ENCODE measurements at places on chromosomes 5 and 9.

DNA sequence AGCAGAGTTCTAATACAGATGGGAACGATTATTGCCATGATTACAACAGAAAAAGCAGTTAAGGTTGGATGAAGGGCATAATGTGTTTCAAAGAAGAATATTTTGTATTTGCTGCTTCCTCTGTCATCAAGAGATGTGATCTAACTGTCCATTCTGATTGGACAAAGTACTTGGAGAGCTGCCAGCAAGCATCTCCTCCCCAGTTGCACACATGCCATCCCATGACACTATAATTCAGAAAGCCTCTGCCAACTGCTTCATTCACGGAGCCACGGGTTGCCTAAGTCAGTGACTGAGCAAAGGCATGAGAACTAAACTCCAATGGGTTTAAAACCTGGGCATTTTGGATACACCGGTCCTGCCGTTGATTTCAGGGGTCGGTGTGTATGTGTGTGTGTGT is 253.8 kb downstream of the CRB2 start:
- no peak for DNase-seq

- no peak for DNase-seq
These were observed at the start of gene PDE8B for GRCh38 chr5:77210091-77210963. Gene PDE8B (plus strand): TSS chr5:77210680. CDS start chr5:77210926, 246 bp downstream.

DNA sequence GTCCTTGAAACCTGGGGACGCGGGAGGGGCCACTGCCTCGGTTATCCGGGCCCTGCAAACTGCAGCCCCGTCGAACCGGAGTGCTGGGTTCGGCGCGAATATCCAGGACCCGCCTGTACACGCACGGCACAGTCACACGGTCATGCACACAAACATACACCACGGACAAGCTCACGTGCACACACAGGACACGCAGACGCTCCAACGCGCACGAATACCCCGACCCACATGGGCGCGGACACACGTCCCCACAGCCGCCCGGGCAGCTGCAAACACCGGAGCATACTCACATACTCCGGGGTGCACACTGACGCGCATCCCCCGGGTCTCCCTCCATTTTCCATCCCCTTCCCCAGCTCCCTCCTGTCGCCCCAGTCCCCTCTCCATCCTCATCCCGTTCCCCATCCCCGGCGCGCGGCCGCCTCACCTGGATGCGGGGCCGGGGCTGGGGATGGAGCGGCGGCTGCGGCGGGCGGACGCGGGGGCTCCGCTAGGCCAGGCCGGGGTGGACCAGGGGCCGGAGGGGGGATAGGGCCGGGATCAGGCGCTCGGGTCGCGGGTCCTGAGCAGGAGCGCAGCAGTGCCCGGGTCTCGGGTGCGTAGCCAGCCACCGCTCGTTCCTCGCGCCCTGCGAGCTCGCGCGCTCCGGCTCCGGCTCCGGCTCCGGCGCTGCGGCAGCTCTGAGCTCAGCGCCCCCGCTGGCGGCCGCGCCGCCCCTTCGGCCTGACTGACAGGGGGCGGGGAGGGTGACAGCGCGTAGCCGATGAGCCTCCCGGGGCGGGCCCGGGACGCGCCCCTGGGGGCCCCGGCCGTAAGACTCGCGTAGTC is at the start of the genes EIF4E1B and SNCB:
Gene EIF4E1B, plus strand, starts transcription at position 823 of the 828 bp plus-strand sequence. CDS start 12,113 bp downstream, outside the sequence.
Gene SNCB, minus strand, starts transcription at position 682 of the 828 bp plus-strand sequence. CDS start 880 bp downstream, outside the sequence.
- DNase-seq: no peak

- no peak for DNase-seq
These were observed 868 bp downstream of the KDM4C start for GRCh38 chr9:6758498-6759184.

DNA sequence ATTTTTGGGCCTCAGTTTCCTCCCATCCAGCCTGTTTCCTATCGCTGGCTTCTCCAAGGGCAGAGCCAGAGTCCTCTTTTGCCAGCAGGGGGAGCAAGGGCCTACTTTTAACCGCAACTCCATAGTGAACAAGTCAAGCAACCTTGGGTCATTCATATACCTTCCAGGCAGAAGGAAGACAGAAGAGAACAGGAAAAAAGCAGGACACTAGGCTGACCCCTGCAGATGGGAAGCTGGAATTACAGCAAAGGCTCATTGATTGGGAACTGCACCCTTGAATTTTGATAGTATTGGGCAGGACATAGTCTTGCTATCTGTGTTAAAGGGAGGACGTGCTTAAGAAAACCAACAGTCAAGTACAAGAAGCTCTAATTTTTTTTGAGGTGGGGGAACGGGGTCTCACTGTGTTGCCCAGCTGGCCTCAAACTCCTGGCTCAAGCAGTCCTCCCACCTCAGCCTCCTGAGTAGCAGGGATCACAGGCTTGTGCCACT is 30.1 kb downstream of the QRFP start:
- peak; percentile 80 for DNase-seq

DNA sequence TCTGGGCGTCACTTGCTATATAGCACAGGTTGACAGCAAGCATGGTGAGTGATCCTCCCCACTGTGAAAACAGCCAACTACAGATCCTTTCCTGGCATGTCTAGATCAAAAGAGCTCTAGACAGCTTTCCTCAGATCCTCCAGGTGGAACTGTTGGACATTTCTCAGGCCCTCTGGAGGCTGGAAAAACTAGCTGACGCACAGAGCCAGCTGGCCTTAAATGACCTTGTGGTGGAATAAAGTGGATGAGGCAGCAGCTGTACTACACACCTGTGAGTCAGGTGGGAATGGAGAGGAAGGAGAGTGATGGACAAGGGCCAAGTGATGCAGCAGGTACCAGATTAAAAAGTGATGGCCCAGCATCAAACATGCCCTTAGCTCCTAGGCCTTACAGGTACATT is 172.7 kb downstream of the TRIM32 start:
- no peak for DNase-seq

DNA sequence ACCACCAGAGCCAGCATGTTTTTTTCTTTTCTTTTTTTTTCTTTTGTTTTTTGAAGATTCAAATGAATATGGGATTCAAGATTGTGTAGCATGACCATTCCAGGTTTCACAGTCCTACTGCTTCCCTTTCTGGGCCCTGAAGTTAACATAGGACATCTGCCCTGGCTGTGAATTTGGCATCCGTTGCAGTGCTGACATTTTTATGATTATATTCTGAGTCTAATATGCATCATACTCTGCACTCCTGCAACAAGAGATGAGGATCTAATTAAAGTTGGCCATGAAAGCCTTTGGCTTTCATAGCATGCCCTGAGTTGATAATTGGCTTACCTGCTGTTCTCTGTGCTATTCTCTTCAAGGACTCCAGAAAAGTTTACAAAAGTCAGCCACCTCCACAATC is 29.8 kb downstream of the C5orf22 start:
- DNase-seq: no peak

- DNase-seq: no peak
These were observed 78.6 kb upstream of the TBC1D9B start for GRCh38 chr5:179986328-179986727.

DNA sequence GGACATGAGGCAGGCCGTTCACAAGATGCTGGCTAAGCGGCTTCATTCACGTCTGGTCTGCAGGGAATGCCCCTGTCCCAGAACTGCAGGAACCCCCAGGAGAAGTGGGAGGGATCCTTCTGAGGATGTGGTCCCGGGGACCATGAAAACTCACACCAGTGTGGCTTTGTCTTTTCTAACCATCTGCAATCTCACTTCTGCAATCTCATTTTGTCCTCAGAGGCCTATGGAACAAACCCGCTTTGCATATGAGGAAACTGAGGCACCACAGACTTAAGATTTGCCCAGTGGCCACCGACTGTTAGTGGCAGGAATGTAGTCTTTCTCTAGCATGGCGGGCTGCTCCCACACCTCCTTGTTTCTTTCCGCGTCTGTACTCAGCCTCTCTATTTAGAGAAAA is 6.9 kb downstream of the CXCL14 start:
- no peak for DNase-seq

GRCh38 chr5:124921694-124922093 is 175.3 kb upstream of the ZNF608 start:
- no peak for DNase-seq

DNA sequence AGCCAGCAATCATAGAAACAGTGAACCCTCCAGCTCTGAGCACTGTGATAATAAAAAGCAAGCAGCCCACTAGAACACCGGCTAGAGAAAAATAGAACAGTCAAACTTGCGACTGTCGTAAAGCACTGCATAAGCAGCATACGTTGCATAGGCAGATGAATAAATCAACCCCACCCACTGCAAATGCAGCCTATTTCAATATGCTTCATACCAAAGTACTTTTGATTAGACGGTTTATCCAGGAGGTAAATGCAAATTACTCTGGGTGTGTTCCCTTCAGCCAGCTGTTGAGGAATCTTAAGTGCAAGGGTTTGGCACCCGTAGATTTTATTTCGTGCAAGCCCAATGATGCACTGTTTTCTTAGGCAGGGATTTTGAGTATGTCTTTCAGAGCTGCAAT is 32.1 kb upstream of the ANKRD18A start:
- DNase-seq: no peak

- no peak for DNase-seq
These were observed 97.4 kb downstream of the HINT1 start for GRCh38 chr5:131067636-131068035.

GRCh38 chr5:17156463-17156862 is 61.0 kb upstream of the BASP1 start:
- DNase-seq: no peak

DNA sequence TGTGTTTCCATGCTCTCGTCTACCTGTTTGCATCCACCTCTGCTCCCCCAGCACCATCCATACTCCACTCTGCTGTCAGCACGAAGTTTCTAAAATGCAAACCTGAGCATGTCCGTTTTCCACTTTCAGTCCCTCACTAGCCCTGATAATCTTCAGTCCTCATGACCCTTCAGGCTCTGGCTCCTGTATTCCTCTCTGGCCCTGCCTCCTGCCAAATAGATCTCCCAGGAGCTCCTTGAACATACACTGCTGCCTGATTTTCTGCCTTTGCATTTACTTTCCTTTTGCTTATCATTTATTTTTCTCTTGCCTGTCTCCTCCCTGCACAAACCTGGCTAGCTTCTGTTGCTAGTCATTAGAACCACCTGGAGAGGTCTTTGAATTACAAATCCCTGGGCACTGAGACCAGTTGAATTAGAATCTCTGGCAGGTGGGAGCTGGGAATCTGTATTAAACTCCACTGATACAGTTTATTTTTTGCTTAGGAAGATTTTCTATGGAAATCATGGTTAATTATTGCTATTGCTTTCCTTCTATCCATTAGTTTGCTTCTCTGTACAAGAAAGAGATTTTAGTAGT is 18.5 kb downstream of the ARHGEF28 start:
- no peak for DNase-seq

DNA sequence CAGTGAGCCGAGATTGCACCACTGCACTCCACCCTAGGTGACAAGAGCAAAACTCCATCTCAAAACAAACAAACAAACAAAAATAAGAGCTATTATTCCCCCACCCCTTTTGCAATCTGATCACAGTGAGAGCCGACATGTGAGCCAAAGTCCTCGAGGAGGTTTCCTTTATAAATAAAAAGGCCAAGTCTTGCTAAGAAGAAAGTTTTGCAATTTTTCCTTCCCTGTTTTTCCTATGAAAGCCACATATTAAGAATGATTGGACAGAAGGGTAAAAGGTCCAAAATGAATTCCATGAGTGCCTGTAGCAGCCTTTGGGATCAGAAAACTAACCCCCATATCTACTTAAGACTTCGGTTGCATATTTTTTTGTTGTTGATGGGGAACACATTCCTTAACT is 179.7 kb downstream of the TSSK1B start:
- no peak for DNase-seq

DNA sequence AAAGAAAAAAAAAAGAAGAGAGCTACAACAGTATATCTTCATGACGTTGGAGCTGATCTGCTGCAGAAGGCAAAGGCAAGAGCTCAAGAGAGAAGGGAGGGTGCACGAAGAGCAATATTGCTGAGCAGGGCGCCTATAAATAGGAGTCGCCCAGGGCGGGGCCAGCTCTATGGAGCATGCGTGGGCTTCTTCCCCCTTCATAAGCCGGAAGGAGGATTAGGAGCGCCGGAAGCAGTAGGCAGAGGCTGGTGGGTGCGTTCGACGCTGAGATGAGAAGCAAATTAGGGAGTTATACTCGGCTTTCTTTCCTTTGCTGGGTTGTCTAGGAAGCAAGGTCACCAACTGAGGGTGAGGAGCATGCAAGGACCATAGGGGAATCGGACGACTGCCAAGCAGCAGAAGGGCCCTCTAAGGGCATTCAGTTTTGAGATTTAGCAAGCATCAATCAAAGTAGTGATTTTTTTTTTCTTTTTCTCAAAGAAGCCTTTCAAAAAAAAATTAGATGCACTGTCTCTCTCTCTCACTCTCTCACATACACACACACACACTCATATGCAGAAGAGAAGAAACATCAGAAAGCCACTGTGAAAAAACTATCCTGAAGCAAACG is 496.7 kb downstream of the ENC1 start:
- no peak for DNase-seq

DNA sequence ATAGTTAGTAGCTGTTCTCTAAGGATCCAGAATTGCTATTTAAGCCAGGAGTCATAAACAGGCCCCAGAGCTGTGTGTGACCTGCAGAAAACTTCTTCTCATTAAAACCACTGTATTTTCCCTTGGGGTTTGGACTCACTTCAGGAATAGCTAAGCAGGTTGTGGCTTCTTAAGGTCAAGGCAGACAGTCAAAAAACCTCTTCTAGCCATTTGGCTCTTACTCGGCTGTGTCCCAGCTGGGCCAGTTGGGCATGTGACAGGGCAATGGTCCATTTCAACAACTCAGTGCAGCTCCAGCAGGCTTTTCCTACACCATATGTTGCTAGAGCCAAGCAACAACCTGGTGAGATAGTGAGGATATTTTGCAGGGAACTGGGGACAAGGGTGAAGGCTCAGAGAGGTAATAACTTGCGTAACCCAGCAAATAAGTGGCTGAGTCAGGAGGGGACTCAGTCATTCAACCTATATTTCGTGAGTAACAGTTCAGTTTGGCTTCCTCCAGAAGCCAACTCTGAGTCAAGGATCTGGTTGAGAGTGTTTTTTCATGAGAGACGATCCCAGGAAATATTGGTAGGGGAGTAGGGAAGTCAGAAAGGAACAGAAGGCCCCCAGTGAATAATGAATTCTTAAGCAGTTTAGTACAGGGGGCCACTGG is 115.4 kb upstream of the PPP2R2B start:
- DNase-seq: no peak

- DNase-seq: no peak
These were observed 491.1 kb downstream of the MTRR start for GRCh38 chr5:8360012-8360411.

DNA sequence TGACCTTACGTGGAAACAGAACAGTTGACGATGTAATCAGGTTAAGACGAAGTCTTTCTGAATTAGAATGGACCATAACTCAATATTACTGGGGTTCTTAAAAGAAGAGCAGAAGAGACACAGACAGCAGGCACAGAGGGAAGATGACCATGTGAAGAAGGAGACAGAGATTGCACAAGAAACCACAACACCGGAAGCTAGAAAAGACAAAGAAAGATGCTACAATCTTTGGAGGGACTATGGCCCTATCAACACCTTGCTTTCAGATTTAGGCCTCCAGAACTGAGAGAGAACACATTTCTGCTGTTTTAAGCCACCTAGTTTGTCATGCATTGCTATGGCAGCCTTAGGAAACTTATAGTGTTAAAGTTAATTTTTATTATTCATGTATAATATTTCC is 27.1 kb downstream of the CDH9 start:
- no peak for DNase-seq

- no peak for DNase-seq
These were observed 277.2 kb upstream of the VLDLR start for GRCh38 chr9:2344436-2344835.

Measured in SW 1271 (cell line).